Stimulated activated CD8-positive, alpha-beta memory T cell treated with anti-CD3 and anti-CD28 coated beads, Interleukin-4, amount 100 ng/mL, for 1 hour (primary cell): ENCODE measurements at places on chromosomes 3 and 15.

GRCh38 chr15:100101426-100102089, 240.2 kb downstream of the ADAMTS17 start:
- DNase-seq: no peak

DNA sequence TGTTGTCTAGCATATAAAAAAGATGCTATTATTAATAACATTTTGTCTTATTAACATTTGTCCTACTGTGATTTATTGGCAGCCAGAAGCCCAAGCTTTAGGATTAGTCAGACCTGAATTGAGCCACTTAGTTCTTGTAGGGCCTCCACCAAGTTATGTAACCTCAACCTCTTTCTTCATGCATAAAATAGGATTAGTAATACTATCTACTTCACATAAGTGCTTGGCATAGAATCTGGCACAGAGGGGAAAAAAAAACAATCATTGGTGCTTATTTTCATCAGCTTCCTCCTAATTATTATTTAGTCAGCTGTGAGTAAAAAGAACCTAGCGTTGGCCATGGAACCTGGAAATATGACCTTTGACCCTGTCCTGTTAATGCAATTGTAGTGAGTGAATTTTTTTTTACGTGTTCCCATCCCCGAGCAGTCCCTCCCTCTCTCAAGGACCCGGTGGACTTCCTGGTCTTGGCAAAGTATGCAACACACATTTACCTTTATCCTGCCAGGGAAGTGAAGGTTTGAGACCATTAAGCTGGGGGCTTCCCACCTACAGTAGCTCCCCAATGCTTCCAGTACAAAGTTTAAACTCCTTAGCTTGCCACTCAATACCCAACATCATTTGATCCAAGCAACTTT, 136.8 kb downstream of the FHIT start:
- no peak for DNase-seq

DNA sequence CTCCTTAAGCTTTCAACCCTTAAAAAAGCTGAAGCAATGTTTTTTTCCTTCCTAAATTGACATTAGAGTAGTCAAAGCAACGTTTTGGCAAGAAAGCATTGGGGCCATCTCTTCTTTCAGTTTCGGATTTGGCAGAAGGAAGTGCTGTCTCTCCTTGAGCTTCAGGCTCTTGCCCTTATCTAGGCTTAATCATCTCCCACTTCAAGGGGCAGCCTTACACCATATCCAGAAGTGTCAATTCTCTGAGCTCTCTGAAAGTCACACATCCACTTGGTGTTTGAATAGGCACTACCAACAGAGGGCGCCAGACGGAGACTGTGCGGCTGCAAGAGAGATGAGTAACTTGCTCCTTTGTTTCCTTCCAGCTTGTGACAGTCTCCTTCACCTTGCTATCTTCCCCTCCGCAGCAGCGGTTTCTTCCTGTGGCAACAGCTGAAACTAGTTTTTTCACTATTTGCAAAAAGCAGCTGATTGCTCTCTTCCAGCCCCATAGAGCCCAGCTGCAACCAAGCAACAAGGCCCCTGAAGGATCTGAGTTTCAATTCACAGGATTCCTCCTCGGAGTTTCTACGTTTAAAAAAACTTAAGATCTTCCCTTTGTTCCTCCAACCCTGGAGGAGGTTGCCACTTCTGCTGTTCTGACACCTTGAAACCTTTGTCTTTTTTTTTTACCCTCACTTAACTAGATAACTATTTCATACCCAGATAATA, 147.0 kb upstream of the SLCO3A1 start:
- DNase-seq: peak; percentile 55

DNA sequence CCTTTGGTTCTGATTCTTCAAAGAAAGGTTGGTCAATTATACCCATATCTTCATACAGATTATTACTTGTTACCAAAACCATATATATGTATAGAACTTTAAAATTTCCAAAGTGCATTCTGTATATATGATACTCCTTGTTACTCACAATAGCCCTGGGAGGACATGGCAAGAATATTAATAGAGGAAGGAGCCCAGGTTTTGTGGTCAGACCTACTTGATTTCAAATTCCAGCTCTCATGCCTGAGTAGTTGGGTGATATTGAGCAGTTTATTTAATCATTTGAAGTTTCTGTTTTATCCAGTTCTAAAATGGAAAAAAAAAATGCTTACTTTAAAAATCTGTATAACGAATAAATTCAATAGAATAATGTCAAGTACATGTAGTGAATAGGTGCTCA, 2.5 kb downstream of the IL1RAP start:
- DNase-seq: no peak

GRCh38 chr3:161366094-161366493, 5.2 kb downstream of the SPTSSB start:
- no peak for DNase-seq

- DNase-seq: no peak
Observed at GRCh38 chr15:93974804-93975481, 256.4 kb upstream of the MCTP2 start.

GRCh38 chr3:196207159-196207832, 3.9 kb downstream of the ZDHHC19 start:
- DNase-seq: peak; percentile 19

- DNase-seq: no peak
Observed at GRCh38 chr15:49645941-49646340, 25.1 kb downstream of the DTWD1 start.

GRCh38 chr15:57797110-57797509, 90.6 kb downstream of the POLR2M start:
- DNase-seq: no peak

DNA sequence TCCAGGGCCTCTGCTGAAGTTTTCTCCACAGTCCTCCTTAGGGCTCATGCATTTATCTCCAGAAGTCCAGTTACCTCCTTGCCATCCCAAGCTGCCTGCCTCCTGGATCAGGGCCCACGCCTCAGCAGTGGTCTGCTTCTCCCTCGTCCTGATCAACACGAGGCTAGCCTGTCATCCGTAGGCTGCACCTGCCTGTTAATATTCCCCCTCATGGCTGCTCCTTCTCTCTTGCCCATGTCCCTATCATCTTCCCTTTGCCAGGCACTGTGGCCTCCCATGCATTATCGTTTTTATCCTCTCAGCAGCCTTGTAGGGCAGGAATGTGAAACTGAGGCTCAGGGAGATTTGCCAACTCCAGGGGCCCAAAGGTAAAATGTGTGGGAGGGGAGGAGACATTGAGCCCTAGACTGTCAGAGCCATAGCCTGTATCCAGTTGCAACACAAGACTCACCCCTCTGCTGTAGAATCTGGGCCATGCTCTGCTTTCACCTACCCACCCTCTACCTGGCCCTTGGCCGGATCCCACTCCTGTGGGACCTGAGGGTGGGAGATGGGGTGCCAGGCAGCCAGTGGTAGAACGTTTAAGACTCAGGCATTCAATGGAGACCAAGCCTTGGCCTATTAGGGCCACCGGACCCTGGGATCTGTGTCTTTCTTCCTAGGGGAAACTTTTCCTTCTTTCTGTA, 4.6 kb downstream of the GRM2 start:
- no peak for DNase-seq

DNA sequence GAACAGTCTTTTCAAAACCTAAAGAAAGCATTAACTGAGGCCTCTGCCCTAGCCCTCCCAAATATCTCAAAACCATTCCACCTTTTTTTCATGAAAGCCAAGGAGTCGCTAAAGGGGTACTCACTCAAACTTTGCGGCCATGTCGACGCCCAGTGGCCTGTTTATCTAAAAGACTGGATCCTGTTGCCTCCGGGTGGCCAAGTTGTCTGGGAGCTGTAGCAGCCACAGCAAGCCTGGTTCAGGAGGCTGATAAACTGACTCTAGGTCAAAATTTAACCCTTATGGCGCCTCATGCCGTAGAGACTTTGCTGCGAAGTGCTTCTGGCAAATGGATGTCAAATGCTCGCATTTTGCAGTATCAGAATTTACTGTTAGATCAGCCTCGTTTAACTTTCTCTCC, 39.5 kb downstream of the ZBTB11 start:
- DNase-seq: no peak

- no peak for DNase-seq
Observed at GRCh38 chr3:190323246-190323626, 990 bp upstream of the CLDN1 start.

- DNase-seq: no peak
Observed at GRCh38 chr15:59866642-59867041, 137.5 kb upstream of the FOXB1 start.

GRCh38 chr3:23203708-23204330, 692 bp downstream of the UBE2E2 start:
- DNase-seq: no peak

DNA sequence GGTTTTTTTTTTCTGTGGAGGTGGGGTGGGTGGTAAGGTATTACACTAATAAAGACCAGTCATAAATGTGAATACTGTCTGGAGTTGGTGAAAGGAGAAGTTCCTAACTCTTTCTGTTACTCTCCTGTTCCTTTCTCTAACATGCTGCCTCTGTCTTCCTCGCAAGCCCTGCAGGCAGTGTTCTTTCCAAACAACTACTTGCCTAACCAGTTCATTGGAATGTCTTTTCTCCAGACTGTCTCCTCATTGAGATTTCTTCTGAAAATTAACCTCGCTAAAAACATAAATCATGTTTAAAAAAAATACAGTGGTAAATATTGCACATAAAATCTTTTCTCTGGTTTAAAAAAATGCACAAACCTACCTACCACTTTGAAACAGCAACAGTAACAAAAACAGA, 135.2 kb downstream of the TP63 start:
- DNase-seq: no peak

GRCh38 chr3:123129532-123129931, 62.7 kb downstream of the PDIA5 start:
- DNase-seq: no peak

GRCh38 chr3:120419797-120420196, 31.0 kb downstream of the FSTL1 start:
- DNase-seq: no peak

DNA sequence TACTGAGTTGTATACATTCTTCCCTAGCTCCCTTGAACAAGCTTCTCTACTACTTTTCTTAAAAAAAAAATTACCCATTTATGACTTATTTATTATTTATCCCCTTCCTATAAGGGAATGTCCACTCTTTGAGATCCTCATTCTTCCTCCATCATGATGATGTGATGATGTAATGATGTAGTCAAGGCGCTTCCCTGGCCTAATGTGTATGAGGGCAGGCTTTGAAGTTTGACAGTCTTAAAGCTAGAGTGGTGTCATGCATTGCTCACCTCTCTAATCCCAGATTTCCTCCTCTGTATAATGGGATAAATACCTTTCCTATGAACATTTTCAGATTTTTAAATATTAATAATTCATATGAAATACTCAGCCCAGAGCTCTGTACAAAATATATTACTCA, 486.0 kb upstream of the TPRG1 start:
- no peak for DNase-seq

DNA sequence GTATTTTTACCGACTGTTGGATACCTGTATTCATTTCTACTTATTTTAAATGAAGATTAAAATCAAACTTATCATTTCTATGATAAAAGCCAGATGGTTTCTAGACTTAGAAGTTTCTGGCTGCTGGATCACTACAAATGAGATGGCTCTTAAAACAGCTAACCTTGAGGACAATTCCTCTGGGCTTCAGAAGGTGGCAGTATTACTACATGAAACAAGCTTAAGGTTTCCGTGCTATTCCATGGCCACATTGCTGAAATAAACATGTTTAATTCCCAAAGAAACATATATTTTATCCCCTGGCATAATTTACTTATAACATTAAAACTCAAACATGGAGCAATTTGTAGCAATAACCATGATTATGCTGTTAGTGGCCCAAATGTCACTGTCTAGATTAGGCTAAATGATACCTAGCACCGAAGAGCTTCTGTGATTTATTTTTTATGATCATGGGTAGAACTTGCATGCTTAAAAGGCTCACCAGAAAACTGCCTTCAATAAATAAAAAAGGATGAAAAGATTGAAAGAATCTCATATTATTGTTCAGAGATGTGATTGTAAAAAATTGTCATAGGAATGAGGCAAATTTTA, 204.0 kb upstream of the NANOGP8 start:
- no peak for DNase-seq

DNA sequence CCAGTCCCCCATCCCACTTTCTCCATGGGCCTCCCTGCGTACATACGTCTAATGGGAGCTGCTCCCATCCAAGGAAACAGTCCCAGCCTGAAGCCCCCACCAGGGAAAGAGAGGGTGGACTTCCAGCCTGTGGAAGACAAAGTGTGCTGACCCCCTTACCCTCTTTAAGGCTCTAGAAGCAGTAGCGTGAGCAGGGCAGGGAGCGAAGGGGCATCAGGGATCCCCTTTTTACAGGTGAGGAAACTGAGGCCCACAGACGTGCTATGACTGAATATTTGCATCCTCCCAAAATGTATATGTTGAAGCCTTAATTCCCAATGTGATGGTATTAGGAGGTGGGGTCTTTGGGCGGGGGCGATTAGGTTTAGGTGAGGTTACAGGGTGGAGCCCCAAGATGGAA, 83.4 kb downstream of the TOP2B start:
- DNase-seq: no peak

GRCh38 chr15:93057618-93058017, 31.4 kb downstream of the RGMA start:
- no peak for DNase-seq

GRCh38 chr3:140223631-140224030, 288.6 kb downstream of the CLSTN2 start:
- no peak for DNase-seq

DNA sequence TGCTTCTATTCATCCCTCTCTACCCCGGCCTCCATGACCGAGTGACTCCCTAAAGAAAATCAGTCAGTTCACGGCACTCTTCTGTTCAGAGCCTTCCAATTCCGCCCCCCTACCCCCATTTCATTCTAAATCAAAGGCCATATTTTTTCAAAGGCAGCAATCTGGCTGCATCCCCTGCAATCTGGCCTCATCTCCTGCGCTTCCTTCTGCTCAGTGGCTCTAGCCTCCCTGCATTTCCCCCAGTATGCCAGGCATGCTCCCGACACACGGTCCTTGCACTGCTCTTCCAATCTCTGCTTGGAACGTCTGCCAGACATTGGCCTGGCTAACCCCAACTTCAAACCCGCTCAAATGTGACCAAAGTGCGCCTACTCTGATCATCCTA, 67.7 kb downstream of the EXOG start:
- DNase-seq: no peak

- no peak for DNase-seq
Observed at GRCh38 chr3:180093535-180093934, 56.8 kb upstream of the PEX5L start.

DNA sequence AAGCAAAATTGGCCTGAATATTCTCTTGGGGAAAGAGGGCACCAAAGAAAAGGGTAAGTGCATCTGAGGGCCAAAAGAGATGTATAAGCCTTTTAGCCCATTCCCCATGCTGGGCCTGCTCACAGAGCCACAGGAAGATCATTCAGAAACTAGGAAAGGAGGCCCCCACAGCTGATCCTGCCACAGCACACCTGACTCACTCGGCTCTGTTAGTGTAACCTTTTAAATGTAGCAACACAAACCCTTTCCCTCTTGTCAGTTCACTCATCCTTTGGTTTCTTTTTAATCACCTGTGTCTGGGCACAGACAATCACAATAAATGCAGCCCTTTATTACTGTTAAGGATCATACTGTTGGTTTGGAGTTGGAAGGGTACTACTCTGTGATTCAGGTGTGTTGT, 69.9 kb downstream of the PDCD6IP start:
- DNase-seq: no peak

- DNase-seq: no peak
Observed at GRCh38 chr3:40309925-40310695, 603 bp downstream of the EIF1B start.
